ENCODE measurements at places on chromosomes 1 and 21.

GRCh38 chr1:50251702-50252101, 143.0 kb downstream of the ELAVL4 start:
- DNase-seq: peak; percentile 45

- no peak for DNase-seq
Measured at GRCh38 chr21:31360717-31361116, 16.7 kb upstream of the TIAM1 start.

DNA sequence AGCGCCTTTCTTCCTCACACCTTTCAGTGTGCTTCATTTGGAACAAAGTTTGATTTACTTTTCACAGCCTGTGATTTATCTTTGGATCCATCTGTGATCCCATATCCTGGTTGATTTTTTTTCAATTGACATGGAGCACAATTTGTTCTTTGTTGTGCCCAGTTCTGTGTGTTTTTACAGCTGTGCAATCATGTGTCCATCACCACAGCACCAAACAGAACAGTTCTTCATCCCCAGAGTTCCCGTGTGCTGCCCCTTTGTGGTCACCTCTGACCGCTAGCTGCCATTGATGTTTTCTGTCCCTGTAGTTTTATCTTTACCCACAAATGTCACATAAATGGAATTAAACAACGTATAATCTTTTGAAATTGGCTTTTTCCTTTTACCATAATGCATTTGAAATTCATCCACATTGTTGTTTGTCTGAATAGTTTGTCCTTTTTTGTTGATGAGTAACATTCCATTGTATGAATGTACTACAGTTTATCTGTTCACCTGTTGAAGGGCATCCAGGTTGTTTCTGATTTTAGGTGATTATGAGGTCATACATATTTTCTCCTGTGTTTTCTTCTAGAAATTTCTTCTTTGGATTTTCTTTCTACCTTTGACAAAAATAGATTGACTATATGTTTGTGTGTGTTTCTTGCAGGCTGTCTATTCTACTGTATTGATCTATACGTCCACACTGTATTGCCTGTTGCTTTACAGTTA, 17.4 kb downstream of the MIGA1 start:
- DNase-seq: no peak

GRCh38 chr1:230681599-230681998, 32.3 kb downstream of the AGT start:
- no peak for DNase-seq

DNA sequence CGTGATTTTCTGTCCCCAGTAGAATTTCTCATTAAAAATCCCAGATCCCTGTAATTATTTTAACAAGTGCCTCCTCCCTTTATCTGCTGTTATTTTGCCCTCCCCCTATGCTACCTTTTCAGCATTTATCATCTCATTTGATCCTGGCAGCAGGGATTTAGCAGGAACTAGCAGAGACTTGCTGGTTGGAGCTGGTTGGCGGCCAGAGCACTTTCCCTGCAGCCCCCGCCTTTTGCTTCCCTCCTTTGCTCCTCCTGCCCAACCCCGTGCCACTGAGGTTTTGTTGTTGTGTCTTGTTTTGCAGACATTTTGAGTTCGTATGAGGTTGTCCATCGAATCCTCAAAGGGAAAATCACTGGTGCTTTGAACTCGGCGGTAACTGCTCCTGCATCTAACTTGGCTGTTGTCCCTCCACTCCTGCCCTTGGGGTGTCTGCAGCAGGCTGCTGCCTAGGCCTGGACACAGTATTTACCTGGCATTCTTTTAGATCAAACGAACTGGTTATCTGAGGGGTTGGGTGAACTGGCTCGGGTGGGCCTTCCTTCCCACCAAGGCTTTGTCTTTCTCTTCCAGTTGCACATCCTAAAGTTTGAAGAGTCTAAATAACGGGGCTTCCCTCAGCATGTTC, 11.2 kb downstream of the UBE2Q1 start:
- no peak for DNase-seq

DNA sequence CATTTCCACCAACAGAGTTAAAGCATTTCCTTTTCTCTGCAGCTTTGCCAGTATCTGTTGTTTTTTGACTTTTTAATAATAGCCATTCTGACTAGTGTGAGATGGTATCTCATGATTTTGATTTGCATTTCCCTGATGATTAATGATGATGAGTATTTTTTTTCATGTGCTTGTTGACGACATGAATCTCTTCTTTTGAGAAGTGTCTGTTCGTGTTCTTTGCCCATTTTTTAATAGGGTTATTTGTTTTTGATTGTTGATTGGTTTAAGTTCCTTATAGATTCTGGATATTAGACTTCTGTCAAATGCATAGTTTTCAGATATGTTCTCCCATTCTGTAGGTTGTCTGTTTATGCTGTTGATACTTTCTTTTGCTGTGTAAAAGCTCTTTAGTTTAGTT, 37.9 kb upstream of the PALMD start:
- no peak for DNase-seq

DNA sequence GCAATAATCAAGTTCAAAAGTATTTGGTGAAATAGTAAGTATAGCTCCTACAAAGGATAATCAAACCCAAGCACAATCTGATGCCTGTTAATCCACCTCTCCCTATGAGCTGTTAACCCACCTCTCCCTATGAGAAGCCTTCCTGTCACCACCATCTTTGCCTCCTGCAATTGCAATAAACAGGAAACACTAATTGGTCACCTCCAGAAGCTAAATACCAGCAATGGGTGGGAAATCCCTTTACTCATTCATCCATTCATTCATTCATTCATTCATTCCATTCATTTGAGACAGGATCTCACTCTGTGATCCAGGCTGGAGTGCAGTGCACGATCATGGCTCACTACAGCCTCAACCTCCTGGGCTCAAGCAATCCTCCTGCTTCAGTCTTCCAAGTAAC, 132.8 kb downstream of the RERE start:
- DNase-seq: no peak

DNA sequence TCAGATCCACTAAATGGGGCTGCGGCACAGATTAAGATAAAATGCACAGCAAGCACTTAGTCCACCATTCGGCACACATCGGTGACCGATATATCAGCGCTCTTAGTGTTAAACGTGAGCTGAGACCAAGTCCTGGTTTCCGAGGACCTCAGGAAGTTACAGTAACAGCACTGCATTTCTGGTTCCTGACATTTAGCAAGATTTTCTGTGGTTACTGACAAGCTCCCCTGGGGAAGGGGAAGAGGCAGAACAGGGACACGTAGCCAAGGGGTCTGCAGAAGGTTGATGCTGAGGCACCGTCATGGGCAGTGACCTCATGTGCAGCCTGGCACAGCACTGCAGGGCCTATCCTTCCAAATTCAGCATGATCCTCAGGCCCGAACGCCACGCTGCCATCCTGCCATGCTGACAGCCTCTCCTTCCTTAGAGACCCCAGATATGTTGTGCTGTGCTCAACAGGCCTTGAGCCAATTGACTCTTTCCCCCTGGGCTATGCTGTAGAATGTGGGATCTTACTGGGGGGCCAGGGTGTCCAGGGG, 13.4 kb upstream of the PEF1 start:
- peak; percentile 12 for DNase-seq

DNA sequence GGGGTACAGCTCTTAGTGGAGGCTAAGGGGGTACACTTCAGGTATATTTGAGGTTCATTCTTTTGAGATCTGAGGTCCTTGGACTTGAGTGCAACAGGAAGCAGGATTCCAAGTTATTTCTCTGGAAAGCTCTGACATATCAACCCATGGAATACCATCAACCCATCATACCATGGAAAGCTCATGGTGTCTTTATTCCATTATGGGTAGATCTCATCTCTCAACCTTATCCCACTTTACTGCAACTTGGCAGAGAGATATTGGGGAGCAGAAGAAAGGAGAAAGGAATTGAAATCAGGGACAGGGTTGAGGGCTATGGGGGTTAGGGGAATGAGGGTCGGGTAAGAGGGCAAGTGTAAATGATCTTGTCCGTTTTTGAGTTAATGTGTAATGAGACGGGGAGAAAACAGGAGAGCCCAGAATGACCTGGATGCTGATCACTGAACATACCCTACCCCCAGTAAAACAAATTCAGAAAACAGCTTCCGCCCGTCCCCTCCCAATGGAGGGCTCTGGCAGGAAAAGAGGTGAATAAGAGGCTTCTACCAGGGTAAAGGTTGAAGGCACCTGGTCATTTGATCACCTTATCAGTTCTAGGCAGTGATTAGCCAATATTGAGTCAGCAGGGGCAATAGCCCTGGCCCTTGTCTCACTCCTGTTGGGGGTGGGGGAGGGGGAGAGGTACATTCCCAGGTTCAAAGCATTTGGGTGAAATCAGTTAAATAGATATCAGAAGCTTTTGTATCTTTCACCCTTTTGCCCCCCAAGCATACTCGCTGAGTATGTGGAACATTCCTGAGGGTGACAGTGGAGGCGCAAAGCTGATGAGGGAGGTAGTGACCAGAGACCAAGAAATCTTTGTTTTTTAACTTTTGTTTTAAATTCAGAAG, 622 bp upstream of the APOA2 start:
- DNase-seq: no peak

GRCh38 chr1:226529891-226530290, 18.7 kb upstream of the STUM start:
- DNase-seq: no peak

DNA sequence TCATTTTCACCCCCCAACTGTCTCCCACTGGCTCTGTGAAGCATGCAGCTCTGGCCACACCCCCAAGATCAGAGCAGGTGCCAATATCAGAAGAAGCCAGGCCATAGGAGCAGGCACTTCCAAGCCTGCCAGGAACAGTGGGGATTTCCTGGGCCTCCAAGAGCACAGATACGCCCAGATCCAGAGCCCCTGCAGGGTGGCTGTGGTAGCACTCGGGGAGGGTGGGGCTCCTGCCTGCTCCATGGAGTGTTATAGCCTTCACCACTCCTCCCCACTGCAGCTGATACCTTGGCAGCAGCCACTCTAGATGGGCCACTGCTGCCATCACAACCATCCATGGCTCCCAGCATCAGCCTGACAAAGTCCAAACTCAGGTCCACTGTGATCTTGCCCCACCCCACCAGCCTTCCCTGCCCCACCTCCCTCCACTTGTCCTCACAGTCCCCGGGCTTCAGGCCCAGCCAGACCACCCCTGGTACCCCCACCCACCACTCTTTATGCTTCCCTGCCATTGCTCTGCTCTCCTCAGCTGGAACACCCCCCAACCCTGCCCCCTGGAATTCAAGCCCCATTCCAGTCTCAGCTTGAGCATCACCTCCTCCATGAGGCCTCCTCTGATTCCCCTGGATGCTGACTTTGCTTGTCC, 448.3 kb downstream of the MATN1 start:
- DNase-seq: no peak

DNA sequence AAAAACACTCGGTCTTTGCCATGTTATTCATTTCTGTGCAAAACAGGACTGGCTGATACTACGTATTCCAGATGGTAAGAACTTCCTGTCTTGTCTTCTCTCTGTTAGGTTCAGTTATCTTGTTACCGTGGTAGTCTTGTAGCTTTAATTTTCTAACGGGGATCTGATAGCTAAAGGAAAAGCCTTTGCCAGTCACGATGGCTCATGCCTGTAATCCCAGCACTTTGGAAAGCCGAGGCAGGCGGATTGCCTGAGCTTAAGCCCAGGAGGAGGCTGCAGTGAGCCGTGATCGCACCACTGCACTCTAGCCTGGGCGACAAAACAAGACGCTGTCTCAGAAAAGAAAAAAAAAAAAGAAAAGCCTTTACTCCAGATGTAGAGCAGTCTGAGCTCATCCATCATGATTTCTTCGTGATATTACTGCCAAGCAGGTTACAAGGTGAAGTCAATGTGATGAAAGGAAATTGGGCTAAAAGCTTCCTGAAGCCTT, 11.1 kb upstream of the MSTO1 start:
- DNase-seq: no peak

GRCh38 chr1:66013371-66013770, 220.7 kb downstream of the PDE4B start:
- no peak for DNase-seq

GRCh38 chr1:18681423-18681835, 50.8 kb downstream of the PAX7 start:
- peak; percentile 79 for DNase-seq

GRCh38 chr1:87942165-87942564, 613.5 kb downstream of the LMO4 start:
- DNase-seq: no peak

- DNase-seq: no peak
Measured at GRCh38 chr1:237695878-237696277, 194.8 kb downstream of the ZP4 start.

GRCh38 chr1:169102567-169102966, 3.9 kb upstream of the ATP1B1 start:
- no peak for DNase-seq

GRCh38 chr21:14245711-14246110, 29.8 kb downstream of the RBM11 start:
- no peak for DNase-seq

DNA sequence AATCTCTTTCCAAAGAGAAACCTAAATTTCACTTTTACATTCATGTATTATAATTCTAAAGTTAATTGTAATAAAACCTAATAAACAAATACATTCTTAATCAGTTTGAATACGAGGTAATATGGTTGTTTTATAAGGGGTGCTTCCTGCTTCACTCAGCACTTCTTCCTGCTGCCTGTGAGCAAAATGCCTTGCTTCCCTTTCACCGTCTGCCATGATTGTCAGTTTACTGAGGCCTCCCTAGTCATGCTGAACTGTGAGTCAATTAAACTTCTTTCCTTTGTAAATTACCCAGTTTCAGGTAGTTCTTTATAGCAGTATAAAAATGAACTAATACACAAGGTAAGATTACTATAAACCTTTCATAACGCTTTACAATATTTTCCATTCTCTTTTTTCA, 491.1 kb upstream of the LRRC7 start:
- DNase-seq: no peak

GRCh38 chr1:7942214-7942921, 1.7 kb upstream of the TNFRSF9 start:
- peak; percentile 66 for DNase-seq

DNA sequence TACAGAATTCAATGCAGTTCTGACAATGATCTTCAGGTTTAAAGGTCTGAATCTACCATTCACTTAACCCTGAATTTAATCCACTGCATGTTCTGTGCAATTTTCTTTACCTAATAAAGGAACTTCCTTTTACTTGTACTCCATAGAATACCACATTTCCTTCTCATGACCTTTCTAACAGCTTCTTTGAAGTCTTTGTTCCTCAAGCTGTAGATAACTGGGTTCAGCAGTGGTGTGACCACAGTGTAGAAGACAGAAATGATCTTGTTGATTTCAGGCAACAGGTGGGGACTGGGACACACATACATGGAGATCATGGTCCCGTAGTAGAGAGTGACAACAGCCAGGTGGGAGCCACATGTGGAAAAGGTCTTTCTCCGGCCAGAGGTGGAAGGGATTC, 878 bp downstream of the OR11L1 start:
- DNase-seq: no peak

All from GM13976 (cell line).